C1 segment of cervical spinal cord (tissue), 14 donors: ENCODE measurements at places on chromosomes 6 and 20.

DNA sequence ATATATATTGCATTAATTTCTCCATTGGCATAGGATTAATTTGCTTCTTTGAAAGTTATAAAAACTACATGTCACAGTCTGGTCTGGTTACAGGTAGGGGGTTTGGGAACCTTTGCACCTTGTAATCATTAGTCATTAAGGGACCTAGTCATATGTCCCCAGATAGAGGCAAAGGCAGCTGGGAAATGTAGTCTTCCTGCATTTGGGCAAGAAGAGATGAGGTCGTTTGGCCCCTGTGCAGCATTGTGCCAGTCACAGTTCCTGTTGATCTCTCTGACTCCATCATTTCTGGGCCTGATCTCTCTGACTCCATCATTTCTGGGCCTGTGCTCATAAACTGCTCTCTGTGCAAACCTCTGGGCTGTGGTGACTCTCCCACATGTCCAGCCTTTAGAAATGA, 73.2 kb downstream of the BCKDHB start:
- DNase-seq: no peak

DNA sequence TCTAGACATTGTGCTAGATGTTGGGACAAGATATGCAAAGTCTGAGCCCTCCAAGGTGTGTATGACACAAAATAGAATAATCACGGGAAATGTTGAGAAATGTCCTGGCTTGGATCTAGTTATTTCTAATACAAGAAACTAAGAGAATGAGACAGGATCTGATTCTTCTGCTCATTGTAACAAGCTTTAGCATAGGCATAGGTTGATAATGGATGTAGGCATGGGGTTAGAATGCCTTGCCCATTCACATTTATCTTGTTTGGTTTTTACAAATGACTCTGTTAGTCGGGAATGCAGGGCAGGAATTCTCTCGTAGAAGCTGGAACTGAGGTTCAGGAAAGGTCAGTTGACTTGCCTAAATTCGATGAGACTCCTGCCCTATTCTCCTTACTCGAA, 1.5 kb upstream of the SLC26A8 start:
- no peak for DNase-seq

DNA sequence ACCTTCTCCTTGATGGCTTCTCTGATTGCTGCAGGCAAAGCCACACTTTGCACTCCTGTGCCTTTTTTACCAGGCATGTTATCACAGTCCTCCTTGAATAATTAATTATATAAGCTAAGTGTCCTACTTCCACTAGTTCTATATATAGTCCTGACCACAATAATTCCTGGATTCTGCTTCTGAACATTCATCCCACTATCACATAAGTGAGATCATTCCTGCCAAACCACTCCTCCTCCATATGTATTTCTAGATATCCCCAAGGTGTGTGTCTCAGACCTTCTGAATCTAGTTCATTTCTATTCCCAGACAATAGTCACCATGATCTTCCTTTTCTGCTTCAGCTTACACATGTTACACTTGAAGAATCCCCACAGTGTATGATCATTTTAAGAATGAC, 1237.5 kb upstream of the MAP3K7 start:
- DNase-seq: no peak

- no peak for DNase-seq
Measured at GRCh38 chr6:128235556-128235955, 284.8 kb downstream of the PTPRK start.

GRCh38 chr6:120478650-120479049, 855.6 kb downstream of the TBC1D32 start:
- no peak for DNase-seq

DNA sequence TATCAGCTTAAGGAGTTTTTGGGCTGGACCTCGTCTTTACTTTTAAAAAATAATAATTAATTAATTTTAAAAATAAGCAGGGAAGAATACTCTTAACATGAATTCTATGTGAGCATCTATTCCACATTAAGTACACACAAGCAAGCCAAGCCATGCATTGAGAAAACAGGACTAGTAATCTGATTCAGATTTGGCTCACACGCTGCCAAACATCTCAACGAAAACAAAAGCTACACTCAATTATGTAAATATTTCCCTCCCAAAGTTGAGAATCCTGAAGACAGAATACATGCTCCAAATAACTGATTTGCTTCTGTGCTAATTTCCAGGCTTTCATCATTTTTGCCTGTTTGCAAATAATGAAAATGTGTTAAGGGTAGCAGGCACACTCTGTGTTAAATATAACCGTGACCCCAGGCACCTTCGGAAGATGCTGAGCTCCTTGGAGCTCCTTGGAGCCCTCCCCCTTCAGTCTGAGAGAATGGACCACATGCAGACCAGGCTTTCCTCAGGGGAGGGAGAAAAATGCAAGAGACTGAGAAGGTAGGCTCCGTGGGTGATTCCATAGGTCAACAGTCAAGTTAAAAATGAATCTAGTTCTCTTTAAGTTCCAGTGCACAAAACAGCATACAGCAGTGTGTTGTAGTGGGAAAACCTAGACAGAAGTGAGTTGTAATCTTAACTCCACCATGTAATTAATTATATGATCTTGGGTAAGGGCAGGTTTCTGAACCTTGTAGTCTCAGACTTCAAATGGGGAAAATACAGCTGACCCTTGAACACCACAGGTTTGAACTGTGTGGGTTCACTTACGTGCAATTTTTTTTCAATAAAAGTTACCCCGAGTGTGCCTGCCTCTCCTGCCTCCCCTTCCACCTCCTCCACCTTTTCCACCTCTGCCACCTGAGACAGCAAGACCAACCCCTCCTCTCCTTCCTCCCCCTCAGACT, 161.3 kb upstream of the RREB1 start:
- no peak for DNase-seq
